ENCODE measurements at places on chromosomes 6 and 20.

DNA sequence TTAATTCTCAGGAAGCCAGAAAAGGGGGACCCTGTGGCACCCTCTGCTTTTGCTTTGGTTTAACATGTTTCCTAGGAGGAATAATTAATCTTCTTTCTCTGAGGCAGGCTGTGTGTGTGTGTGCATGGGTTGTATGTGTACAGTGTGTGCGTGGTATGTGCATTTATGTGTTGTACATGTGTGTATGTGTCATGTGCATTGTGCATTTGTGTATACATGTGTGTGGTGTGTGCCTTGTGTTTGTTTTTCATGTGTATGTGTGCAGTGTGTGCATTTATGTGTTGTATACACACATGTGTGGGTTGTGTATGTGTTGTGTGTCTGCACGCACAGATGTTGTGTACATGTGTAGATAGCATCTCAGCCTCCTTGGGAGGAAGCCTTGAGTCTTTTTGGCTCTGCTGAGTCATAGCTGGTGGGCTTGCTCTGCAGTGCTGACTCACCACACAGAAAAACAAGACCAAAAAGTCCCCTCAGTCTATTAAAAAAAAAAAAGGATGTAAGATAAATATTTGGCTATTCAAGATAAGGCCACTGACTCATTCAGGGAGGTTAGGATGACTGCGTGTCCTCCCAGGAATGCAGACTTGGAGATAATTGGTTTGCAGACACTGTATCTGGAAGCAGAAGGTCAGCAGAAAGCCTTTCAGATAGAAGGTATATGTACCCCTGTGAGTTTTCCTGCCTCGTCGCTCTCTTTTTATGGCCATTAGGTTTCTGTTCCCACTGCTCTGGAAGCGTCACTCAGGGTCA is 58.6 kb downstream of the SYNJ2 start:
- peak; percentile 100 for DNase-seq
- H3K27ac ChIP-seq, result peak overlapping the region; percentile 99
- H3K4me1 ChIP-seq, result peaks cover 62% of the 10 kb centered on the region
- H3K27me3 ChIP-seq, result no peaks in the 10 kb centered on the region
- H3K4me3 ChIP-seq, result peak overlapping the region; percentile 35

DNA sequence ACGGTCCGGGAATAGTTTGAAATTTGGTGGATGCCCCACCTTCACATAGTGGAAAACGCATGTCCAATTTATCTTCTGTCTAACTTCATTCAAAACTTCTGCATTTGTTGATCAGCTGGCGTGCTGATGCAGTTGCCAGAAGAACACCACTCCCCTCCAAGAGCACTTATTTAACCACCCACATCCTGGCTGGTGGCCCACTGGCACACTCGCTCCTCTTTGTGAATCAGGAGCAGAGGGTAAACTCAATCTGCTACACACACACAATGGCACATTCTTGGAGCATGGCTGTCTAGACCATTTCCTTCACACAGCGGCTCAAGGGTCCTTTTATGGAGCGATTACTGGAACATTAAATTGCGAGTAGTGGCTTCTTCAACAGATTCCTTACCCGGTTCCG is 55.1 kb upstream of the CEP162 start:
- no peak overlapping the region for H3K27ac ChIP-seq
- peaks cover 4% of the 10 kb centered on the region for H3K4me1 ChIP-seq
- no peak overlapping the region for H3K4me3 ChIP-seq
- peak; percentile 79 for DNase-seq
- no peaks in the 10 kb centered on the region for H3K36me3 ChIP-seq

DNA sequence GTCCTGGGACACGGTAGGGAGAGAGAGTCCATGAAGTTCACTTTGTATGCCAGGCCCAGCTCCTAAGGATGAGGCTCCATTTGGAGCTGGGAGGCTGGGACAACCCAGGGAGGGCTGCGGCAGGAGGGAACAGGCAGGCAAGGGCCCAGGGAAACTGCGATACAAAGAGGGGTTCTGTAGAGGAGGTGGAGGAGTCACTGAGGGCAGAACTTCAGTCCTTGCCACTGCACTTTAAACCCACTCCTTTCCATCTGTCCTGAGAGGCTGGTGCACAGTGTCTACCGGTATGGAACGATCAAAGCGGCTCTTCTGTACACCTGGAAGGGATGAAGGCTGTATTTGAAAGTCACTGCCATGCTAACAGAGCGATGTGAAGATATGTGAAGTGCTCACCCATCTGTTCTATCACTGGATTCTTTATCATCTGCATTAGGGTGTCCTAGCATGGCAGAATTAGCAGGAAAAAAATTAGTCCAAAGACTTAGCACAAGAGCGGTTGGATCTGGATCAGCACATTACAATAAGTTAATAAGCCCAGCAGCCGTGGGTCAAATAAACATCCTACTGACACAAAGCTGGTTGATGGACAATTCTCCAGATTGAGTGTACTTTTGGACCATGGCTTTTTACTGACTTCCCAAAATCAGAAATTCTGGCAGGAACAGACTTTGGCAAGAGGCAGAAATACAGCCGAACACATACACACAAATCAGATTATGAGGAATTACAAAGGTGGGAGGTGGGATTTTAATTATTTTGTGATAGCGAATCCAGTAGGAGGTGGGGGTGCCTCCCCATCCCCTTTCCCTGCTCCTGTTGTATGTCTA is 20.9 kb upstream of the ZFAND3 start:
- no peaks in the 10 kb centered on the region for H3K36me3 ChIP-seq
- no peak for DNase-seq

GRCh38 chr6:15239616-15240364 is 6.1 kb upstream of the JARID2 start:
- no peaks in the 10 kb centered on the region for H3K27me3 ChIP-seq
- H3K27ac ChIP-seq, result no peak overlapping the region
- H3K4me1 ChIP-seq, result no peaks in the 10 kb centered on the region
- H3K36me3 ChIP-seq, result no peaks in the 10 kb centered on the region
- H3K4me3 ChIP-seq, result no peak overlapping the region
- no peak for DNase-seq

DNA sequence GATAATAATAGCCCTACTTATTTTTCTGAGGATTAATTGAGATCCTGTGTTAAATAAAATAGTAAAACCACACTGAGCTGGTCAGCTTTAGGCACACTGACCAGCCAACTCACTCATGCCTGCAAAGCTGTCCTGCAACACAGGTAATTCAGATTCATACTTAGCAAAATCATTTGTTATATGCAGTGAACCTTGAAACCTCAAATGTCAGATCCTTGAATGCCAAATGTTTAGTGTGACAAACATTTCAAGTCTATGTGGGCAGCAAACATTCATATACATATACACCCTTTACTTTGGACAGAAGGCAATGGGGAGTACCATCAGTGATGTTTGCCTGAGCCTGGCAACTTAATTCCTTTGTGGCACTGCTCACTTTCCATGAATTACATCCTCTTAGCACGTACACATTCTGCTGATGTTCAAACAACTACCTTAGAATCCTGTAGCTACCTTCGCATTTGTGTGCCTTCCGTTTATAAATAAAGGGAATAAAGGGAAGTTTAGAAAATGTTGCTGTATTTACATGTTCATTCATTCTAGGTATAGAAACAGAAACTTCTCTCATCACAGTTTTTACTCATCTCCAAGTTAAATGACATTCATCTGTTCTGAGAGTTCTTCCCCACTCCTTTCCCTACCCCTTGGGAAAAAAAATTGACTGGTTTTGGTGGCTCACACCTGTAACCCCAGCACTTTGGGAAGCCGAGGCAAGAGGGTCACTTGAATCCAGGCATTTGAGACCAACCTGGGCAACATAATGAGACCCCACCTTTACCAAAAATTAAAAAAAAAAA is 140.8 kb downstream of the ZFAND3 start:
- H3K4me3 ChIP-seq, result no peak overlapping the region
- H3K4me1 ChIP-seq, result no peaks in the 10 kb centered on the region
- H3K27ac ChIP-seq, result no peak overlapping the region
- H3K36me3 ChIP-seq, result no peaks in the 10 kb centered on the region
- DNase-seq, result no peak
- no peaks in the 10 kb centered on the region for H3K27me3 ChIP-seq

GRCh38 chr20:23327617-23328333 is 22.8 kb upstream of the NXT1 start:
- H3K27ac ChIP-seq, result no peak overlapping the region
- no peaks in the 10 kb centered on the region for H3K36me3 ChIP-seq
- H3K4me1 ChIP-seq, result no peaks in the 10 kb centered on the region
- H3K4me3 ChIP-seq, result no peak overlapping the region
- H3K27me3 ChIP-seq, result no peaks in the 10 kb centered on the region
- DNase-seq, result no peak

DNA sequence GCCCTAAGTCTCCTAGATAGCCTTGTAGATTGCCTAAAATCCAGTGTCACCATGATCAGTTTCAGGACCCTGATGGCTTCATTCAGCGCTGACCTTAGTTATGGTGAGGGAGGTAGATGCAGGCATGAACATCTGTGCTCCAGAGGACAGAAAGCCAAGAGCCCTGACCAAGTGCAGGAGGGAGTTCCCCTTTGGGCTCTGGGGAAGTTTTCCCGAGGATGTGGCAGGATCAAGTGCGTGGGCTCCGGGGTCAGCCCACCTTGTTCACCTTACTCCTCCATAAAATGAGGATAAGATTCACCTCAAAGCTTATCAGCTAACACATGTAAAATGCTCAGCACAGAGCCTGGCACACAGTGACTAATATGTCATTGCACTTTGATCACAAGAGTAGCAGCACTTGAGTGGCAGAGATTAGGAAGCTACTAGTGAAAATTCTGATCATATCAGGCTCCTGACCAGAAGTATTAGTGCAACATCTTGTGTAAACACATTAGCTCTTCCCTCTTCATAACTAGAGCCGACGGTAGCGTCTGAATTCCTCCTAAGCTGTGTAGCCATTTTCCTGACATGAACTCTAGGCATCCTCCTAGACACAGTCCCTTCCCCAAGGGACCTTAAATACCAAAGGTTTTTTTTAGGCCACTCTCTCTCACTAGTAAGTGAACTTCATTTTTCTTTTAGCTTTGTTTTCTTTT is 125.2 kb downstream of the SULF2 start:
- DNase-seq, result no peak
- H3K27ac ChIP-seq, result no peak overlapping the region
- H3K36me3 ChIP-seq, result peaks cover 16% of the 10 kb centered on the region
- H3K4me3 ChIP-seq, result no peak overlapping the region
- H3K27me3 ChIP-seq, result no peaks in the 10 kb centered on the region

DNA sequence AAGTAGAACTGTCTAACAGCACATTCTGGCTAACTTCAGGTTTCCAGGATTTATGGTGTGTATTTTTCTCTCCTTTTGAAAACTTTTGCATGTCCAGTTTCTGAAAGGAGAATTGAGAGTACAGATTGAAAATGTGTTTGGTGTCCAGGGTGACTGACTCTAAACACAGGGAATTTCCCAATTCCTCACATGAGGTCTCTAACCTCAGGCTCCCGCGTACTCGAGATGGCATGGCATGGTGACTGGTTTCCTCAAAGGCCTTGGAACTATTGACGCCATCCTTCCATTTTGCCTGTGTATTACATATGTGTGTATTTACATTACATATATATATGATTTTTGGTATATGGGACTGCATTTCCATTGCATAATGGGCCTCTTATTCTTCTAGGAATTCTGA is 52.5 kb downstream of the PRND start:
- no peaks in the 10 kb centered on the region for H3K4me1 ChIP-seq
- H3K27me3 ChIP-seq, result no peaks in the 10 kb centered on the region
- no peak for DNase-seq
- H3K4me3 ChIP-seq, result no peak overlapping the region

GRCh38 chr20:31633339-31633914 is 4.3 kb upstream of the COX4I2 start:
- no peaks in the 10 kb centered on the region for H3K36me3 ChIP-seq
- no peak overlapping the region for H3K4me3 ChIP-seq
- no peak overlapping the region for H3K27ac ChIP-seq
- DNase-seq, result no peak
